Forelimb muscle (tissue), 1 donor: ENCODE measurements at places on chromosomes 2 and 18.

DNA sequence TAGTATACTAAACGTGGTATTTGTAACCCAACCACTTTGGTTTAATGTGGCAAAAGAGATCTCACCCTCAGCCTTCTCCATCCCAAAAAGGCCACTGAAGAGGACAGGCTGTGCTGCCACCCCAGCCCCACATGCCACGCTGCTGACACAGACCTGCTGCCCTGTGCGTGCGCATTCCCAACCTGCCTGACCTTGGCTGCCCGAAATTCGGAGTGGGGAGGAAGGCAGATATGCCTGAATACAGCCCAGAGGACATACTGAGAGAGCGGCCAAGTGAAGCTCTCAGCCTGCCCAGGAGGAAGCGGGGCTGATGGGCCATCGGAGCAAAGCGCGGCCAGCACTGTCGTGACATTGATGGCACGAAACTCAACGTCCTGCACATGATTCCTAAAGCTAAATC, 70.0 kb downstream of the HDAC4 start:
- no peak for DNase-seq

DNA sequence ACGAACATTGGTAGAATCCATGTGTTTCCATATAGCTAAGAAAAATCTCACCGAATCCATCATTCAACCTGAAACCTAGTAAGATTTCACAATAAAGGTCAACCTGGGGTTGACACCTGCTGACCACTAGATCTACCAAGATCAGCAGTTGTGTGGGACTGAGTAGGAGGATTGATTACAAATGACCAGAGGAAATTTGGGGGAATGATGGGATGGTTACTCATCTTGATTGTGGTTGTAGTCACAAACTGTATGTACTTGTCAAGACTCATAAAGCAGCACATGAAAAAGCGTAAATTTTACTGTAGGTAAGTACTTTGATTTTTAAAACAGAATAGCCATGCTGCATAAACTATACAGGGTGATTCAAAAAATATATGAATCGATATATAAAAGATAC, 14.7 kb downstream of the DAPL1 start:
- no peak for DNase-seq

DNA sequence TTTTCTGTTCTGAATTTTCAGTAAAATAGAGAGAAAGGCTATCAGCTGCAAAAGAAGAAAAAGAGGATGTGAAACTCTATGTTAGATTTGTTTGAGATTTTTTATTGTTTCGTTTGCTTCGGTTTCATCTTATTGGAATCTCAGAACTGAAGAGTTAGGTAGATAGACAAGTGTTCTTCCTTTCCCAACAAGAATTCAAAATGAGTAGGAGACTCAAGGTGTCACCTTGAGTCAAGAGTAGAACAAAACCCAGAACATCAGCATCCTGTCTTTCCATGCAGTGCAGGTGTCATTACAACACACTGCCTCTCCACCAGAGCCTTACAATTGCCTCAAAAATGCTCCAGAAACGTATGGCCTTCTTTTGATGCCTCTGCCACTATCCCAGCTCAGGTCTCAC, 21.1 kb downstream of the NBAS start:
- DNase-seq, result no peak

- DNase-seq, result no peak
Observed at GRCh38 chr18:31156821-31157763, 5.6 kb downstream of the DSC1 start.

DNA sequence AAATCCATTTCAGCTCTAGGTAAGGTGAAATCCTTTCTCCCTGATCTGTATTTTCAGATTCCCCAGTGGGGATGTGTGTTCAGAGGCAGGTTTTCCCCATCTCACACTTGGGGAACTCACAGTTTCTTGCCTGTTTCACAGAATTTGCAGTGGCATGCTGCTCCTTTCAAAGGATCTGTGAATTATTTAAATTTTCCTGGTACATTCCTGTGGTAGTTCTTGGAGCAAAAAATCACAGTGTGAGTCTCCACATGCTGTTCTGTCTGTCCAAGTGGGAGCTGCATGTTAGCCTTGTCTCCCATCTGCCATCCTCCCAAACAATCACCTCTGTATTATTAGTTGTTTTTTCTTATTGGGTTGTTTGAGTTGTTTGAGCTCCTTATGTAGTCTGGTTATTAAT, 372.9 kb downstream of the ARL6IP6 start:
- no peak for DNase-seq

DNA sequence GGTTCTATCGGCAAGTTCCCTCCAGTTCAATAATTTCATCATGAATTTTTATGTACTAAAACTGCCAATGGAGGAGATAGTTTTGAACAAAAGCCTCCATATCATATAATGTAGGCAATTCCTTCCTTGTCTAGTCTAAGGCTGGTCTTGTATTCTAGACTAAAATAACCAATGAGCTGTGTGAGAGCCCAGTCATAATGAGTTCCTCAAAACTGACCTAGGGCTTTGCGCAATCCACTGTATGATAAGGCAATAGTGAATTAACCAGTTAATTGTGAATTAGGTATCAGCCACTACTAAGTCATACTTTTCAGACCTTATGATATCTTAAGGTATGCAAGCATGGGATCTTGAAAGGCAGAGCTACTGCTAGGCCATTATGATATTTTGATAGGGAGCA, 7.6 kb upstream of the UXS1 start:
- DNase-seq, result no peak

DNA sequence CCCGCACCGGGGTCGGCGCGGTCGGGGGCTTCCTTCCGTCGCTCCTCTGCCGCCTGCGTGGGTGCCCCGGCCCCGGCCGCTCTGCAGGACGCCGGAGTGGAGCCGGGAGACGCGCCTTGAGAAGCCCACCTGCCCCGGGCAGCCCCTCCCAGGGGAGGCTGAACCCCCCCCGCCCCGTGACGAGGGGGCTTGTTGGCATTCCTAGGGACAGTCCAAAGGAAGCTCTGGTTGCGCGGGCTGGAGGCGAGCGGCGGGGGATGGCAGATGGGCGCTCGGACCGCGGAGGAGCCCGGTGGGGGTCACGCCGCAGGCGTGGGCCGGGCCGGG, 133.5 kb upstream of the MGAT5 start:
- no peak for DNase-seq

DNA sequence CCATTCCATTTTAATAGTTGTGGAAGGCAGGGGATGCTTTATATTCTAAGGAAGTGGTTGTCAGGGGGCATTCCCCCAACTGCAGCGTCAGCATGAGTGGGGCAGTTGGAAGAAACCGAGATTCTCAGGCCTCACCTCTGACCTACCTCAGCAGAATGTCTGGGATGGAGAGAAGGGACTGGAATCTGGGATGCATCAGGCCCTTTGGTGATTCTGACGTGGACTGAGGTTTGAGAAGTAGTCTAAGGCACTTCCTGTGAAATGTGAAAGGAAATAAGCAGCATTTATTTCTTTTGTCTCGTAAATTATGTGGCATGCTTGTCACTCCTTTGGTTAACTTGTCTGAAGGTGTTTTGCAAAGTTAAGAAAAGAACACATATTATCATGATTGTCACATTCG, 540.7 kb upstream of the NETO1 start:
- DNase-seq, result no peak

DNA sequence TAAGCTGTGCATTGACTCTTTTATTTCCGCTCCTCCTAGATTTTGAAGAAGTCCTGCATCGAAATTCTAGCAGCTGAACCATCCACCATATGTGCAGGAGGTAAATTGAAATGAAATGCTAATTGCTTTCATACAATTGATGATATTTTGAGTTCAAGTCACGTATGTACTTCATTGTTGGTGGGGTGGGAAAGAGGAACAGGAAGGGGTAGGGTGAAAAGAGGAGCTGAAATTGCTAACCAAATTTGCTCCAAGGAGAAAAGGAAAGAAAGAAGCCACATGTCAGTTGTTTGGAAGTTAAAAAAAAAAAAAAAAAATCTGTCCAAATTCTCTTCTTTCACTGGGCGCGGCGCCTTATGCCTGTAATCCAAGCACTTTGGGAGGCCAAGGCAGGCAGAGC, 77.8 kb downstream of the ANTXR1 start:
- DNase-seq, result no peak
